ENCODE measurements at places on chromosomes 11 and 22. TPM values are rescaled to one million over a fixed set of nuclear protein-coding genes. Genes with fewer than 3 reads are reported as not detected.

CBLIF gene
- total RNA-seq: not detected

ANO1 gene
- 17.8 TPM for total RNA-seq

EPS8L2 gene
- total RNA-seq: 213 TPM

DNA sequence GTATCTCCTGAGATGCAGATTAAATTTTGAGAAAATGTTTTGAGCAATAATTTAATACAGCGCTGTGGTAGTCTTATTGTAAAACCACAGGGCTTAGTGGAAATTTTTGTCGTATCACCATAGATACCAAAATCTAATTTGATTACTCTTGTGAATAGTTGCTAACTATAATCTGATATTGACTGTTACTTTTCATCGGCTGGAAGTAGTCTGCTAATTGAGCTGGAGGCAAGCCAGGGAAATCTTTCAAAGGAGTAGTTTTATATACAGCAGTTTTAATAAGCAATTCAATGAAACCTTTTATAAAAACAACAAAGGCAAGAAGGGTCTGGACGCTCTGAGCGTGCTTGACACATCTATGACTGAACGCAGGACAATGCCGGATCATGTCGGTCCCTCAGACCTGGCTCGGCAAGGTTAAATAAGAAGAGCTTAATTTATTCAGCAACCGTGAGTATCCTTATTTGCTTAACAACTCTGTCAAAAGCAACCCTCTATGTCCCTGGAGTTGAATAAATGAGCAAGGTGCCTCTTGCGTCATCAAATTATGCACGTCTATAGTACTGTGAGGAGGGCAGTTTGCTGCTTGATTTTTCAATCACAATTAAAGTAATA, 121.2 kb downstream of the NCAM1 start:
- DNase-seq: no peak

DNA sequence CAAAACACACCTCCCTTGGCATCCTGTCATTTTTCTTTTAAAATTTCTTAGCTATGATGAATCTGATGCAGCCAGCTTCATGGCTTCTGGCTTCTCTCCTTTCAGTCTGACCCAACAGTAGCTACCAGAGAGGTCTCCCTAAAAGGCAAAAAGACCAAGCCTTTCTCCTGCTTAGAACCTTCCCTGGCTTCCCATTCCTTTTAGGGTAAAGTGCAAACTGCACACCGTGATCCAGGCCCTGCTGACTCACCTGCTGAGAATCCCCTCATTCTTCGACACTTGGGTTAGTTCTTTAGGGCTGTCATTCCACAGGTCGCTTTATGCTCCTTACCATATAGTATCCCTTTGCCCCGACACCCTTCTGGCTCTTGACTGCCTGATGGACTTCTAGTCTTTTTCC, 362.4 kb downstream of the MIAT start:
- peak; percentile 48 for DNase-seq

DNA sequence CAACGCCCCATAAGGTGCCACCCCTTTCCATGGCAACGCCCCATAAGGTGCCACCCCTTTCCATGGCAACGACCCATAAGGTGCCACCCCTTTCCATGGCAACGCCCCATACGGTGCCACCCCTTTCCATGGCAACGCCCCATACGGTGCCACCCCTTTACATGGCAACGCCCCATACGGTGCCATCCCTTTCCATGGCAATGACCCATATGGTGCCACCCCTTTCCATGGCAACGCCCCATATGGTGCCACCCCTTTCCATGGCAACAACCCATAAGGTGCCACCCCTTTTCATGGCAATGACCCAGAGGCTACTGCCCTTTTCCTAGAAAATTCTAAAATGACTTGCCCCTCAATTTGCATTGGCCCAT, 72.1 kb downstream of the BRD1 start:
- DNase-seq: no peak

- DNase-seq: peak; percentile 73
Observed at GRCh38 chr11:61797263-61797944, 4.7 kb downstream of the FEN1 start.

- no peak for DNase-seq
Observed at GRCh38 chr11:83713708-83714107, 427.5 kb upstream of the CCDC90B start.

- DNase-seq: peak; percentile 10
Observed at GRCh38 chr11:126978165-126978564, 22.4 kb downstream of the KIRREL3 start.

- DNase-seq: peak; percentile 43
Observed at GRCh38 chr22:45804986-45805325, 133.3 kb downstream of the ATXN10 start.

DNA sequence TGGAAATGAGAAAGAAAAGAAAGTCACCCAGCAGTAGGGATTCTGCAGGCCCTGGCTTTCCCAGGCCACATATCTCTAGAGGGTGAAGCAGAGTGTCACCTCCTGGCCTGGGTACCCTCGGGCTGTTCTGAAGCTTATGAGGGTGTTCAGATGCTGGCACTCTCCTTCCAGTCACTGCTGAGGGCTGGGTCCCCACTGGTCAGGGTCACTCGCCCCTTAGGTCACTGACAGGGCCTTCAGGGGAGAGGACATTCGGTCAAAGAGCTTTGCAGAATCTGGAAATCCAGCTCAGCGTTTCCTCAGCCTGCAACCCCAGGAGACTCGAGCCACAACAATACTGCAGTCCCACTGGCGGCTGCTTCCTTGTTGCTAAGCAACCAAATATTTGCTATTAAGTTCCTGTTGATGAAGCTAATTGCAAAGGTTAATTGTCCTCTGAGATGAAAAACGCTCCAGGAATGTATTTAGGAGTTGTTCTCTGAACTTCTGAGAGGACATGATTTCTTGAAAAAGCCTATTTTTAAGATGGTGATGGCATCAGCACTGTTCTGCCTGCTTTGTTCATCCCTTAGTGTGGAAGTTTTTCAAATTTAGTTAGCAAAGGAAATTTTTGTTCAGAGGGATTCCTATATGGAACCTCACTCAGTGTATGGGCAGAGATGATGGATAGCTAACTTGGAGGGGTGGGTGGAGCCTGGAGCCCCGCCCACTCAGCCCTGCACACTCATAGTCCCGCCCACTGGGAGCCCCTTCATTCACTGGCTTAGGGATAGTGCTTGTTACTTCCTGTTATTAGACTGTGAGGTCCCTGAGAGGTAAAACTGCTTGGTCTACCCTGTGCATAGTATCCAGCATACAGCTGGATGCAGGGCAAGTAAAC, 109.2 kb downstream of the CSNK2A3 start:
- DNase-seq: peak; percentile 42
